Tibial nerve (tissue), 4 donors: ENCODE measurements at places on chromosomes 16 and 17. TPM values are rescaled to one million over a fixed set of nuclear protein-coding genes. Genes with fewer than 3 reads are reported as not detected.

KRT23 gene
- total RNA-seq: not detected

DERL2 gene
- total RNA-seq: 24.6 TPM

CIAO3 gene
- 49.2 TPM for total RNA-seq

CCR7 gene
- total RNA-seq: not detected
